ENCODE measurements at places on chromosomes 12 and 14. TPM values are rescaled to one million over a fixed set of nuclear protein-coding genes. Genes with fewer than 3 reads are reported as not detected.

KRT77 gene
- polyA plus RNA-seq, result not detected

CIROP gene
- polyA plus RNA-seq, result not detected

RNASE2 gene
- 0.45 TPM for polyA plus RNA-seq

VCPKMT gene
- 14.0 TPM for polyA plus RNA-seq

BCDIN3D gene
- polyA plus RNA-seq, result 7.0 TPM

PLA2G1B gene
- not detected for polyA plus RNA-seq

KRT82 gene
- polyA plus RNA-seq, result not detected

LHX5 gene
- not detected for polyA plus RNA-seq

IKZF4 gene
- 0.35 TPM for polyA plus RNA-seq

DAO gene
- polyA plus RNA-seq, result not detected

TDRD9 gene
- polyA plus RNA-seq, result 2.0 TPM

CRIP1 gene
- 1,925 TPM for polyA plus RNA-seq

TGFB3 gene
- 0.43 TPM for polyA plus RNA-seq

GMFB gene
- polyA plus RNA-seq, result 17.8 TPM

IGF1 gene
- 5.1 TPM for polyA plus RNA-seq

GLRX5 gene
- polyA plus RNA-seq, result 34.5 TPM

KERA gene
- polyA plus RNA-seq, result not detected

TSPAN19 gene
- not detected for polyA plus RNA-seq

COA8 gene
- 67.9 TPM for polyA plus RNA-seq

KLRB1 gene
- polyA plus RNA-seq, result 5.7 TPM

EXOC3L4 gene
- not detected for polyA plus RNA-seq

LRTM2 gene
- polyA plus RNA-seq, result not detected

OVCH1 gene
- polyA plus RNA-seq, result not detected

PLEKHG7 gene
- polyA plus RNA-seq, result 12.0 TPM

LTBP2 gene
- 0.03 TPM for polyA plus RNA-seq

SPX gene
- 1.6 TPM for polyA plus RNA-seq

CD27 gene
- 264 TPM for polyA plus RNA-seq

PDE3A gene
- not detected for polyA plus RNA-seq

RNASE9 gene
- polyA plus RNA-seq, result not detected

Measured in IgD-negative memory B cell (primary cell).